ENCODE measurements at places on chromosomes 3 and 15.
A peak's percentile ranks its signal among the peaks of the same experiment; 100 is the strongest.

DNA sequence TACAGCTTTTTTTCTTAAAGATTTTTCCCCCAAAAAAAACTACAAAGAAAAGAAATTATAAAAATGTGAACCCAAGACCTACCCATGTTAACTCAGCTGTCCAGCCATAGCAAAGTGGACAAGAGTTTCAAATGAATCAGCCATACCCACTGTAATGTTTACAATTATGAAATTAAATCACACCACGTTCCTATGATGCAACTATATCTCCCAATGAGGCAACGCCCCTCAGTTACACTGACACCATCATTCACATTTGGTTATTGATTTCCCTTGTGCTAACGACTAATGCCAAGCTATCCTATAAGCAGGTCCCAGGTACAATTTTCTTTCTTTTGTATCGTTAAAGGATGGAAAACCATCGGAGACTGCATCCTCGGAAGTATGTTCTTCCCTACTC lies 115.1 kb upstream of the ICE2 start:
- no peak for DNase-seq

DNA sequence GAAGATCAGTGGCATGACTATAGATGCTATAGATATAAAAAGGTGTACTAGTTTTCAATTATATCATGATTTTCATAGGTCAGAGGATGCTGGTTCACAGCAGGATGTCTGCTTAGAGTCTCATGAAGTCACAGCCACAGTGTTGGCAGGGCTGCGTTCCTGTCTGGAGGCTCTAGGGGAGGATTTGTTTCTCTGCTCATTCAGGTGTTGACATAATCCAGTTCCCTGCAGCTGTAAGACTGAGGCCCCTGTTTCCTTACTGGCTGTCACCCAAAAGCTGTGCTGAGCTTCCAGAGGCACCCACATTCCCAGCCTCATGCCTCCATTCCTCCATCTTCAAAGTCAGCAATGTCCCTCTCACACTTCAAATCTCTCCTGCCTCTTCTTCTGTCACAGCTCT lies 170.7 kb downstream of the OCA2 start:
- no peak for DNase-seq

- DNase-seq = no peak
These were observed 103.0 kb downstream of the RPL22L1 start for GRCh38 chr3:170766823-170767575.

GRCh38 chr3:187944390-187945179 lies 199.3 kb upstream of the BCL6 start:
- DNase-seq = peak; percentile 27

GRCh38 chr15:101534376-101534970 lies 45.0 kb upstream of the PCSK6 start:
- DNase-seq = no peak

DNA sequence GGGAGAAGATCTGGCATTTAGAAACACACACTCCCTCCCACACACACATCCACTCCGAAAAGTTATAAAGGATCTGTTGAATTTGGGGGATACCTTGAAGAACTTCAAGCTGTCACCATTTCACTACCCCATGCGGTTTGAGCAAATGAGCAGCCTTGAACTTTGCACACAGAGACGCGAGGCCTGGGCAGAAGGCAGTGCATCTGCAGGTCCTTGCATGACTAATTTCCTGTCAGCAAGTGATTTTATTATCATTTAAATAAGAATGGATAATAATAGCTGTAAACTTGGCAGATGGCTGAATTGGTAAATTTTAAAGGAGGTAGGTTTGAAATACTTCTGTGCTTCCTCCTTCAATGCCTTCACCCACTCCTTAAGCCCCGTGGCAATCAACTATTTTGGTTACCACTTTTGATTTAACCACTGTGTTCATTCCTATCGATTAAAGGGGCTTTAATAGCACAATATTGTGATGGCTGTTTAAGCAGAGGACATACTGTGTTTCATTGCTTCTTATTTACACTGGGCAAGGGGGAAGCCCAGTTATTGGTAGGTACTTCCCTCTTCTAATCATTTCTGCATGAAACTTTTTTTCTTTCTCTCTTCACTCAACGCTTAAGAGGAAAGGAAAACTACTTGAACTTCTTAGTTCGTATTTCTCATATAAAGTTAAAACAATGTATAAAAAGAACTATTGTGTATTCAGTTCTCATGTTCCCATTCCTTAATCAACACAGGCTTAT lies 108.1 kb downstream of the ROBO2 start:
- no peak for DNase-seq

GRCh38 chr3:105806359-105806758 lies 62.5 kb downstream of the CBLB start:
- DNase-seq = peak; percentile 68

DNA sequence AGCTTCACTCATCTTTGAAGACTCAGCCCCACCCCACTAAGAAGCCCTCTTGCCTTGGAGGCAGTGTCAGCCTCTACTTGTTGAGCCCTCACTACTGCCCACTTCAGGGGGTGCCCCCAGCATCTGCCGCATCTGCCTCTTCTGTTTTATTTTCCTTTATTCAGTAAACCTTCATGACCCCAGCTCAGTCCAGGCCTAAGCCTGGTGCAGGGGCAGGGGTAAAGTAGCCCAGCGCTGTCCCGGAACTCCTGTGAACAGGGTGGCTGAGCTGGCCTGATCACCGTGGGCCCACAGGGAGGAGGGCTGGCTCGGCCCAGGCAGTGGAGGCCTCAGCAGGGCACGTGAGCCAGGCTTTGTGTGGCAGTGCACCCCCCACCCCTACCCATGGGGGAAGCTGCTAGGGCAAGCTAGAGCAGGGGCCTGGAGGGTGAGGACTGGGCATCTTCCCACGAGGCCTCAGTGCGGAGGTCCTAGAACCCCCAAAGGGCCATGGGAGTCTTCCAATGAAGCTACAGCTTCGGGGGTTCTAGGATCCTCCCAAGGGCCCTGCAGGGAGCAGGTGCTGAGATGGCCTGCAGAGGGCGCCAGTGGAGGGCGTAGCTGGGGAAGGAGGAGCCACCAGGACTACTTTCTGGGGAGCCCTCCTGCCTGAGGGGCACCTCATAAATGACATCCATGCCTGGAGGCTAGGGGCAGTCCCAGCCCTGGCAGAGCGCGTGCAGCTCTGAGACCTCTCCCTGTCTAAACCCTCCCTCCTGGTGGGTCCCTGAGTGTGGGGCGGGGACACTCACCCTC lies 36.0 kb downstream of the TSPAN3 start:
- DNase-seq = no peak

DNA sequence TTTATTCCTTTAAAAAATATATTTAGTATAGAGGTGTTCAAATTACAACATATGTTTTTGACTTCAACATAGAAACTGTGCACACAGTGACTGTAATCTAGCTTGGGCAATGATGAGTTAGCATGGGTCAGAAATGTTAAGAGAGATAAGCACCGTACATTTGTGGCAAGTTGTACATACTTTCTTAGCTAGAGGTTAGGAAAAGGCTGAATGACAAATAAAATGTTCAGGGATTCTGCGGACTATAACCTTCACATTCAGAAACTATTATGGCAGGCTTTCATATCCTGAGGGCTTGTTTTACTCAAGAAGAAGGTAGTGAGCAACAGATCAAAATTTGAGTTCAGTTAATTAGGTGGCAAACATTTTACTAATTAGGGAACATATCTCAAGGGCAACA lies 379.7 kb upstream of the EPHA6 start:
- DNase-seq = no peak

DNA sequence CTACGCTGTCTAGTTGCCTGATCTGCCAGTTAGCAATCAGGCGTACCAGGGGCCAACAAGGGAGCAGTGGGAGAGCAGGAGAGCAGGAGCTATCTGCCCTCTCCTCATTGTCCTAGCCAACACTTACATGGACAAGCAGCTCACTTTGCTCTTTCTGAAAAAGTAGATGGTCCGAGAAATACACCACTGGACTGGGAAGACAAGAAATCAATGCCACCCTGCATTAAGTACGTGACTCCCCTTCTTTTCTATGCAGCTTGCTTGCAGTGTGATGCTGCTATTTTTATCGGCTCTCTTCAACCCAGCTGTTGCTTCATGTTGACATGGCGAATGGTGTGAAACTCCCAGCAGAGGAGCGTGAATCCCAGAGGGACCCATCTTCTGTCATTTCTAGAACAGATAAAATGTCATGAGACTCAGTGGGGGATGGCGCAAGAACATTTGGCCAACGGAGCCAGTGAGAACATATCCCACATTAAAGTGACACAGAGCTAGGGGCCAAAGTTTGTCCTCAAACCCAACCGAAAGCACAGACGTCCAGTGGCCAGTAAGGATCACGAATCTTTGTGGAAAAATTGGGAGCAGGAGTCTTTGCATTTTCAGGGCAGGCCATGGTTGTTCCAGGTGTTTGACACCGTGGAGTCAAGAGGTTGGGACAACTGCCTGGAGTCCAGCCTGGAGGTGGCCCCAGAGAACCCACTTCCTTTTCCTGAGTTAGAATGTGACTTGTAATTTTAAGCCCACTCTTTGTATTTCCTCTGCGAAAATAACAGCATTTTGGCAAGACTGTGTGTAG lies 53.7 kb upstream of the MEF2A start:
- peak; percentile 30 for DNase-seq

- DNase-seq = no peak
These were observed 5.6 kb upstream of the ISLR start for GRCh38 chr15:74167891-74168331.

- no peak for DNase-seq
These were observed 111.9 kb downstream of the RBMS3 start for GRCh38 chr3:29392625-29393388.

- no peak for DNase-seq
These were observed 6.9 kb downstream of the ISL2 start for GRCh38 chr15:76343313-76343996.

DNA sequence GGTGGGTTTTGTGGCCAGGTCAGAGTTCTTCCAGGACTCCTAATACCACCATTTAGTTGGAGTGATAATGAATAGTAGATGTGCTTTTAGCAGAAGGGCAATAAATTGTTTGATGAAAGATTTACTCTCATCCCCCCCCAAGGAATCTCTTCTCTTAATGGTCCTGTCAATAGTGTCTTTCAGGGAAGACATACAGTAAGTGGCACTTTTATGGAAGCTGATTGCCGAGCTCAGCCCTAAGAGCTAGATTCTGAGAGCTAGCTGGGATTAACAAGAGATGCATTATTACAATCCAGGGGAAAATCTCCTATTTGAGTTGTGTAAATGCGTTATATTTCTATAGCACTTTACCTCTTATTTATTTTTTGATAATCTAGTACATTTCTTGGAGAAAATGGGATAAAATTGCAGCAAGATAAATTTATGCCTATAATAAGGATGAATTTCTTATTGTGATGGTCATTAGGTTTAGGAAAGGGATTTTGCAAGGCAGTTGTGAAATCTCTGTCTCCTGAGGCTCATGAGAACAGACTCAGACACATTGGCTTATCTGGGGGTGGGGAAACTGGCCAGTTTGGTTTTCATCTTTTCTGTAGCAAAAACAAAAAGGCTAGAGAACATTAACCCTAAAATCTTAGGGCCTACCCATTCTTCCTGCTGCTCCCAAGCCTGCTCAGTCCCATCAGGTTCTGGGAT lies 41.6 kb upstream of the CLSTN2 start:
- no peak for DNase-seq

GRCh38 chr15:52414936-52415335 lies 113.7 kb downstream of the MYO5A start:
- DNase-seq = no peak

DNA sequence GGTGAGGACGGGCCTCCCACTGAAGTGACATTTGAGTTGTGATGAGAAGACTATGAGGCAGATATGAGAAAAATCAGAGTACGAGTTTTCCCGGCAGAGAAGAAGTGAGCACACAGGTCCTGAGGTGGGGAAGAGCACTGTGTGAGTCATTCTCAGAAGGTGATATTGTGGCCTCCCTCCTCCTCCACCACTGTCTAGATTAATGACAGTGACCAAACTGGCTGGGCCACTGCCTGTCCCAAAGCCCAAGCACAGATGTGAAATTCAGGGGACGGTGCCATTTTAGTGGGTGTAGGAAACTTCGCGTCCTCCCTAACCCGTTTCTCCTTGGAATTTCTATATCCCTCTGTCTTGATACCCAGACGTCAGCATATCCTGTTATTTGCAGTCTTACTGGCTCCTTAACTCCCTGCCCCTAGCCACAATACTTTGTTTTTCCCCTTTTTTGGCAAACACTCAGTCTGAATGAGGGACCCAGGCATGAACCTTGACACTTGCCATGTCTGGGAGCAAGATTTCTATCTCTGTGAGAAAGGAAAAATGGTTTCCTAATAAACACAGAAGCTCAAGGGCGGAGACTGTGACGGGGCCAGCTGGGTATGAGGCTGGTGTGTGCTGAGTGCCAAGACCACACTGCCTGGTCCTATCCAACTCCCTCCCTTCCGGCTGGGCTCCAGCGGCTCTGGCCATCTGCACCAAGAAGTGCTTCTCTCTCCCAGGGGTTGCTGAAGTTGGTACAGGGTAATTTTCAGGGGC lies 15.2 kb downstream of the PRICKLE2 start:
- no peak for DNase-seq

GRCh38 chr15:39125904-39126303 lies 455.0 kb upstream of the THBS1 start:
- peak; percentile 61 for DNase-seq

DNA sequence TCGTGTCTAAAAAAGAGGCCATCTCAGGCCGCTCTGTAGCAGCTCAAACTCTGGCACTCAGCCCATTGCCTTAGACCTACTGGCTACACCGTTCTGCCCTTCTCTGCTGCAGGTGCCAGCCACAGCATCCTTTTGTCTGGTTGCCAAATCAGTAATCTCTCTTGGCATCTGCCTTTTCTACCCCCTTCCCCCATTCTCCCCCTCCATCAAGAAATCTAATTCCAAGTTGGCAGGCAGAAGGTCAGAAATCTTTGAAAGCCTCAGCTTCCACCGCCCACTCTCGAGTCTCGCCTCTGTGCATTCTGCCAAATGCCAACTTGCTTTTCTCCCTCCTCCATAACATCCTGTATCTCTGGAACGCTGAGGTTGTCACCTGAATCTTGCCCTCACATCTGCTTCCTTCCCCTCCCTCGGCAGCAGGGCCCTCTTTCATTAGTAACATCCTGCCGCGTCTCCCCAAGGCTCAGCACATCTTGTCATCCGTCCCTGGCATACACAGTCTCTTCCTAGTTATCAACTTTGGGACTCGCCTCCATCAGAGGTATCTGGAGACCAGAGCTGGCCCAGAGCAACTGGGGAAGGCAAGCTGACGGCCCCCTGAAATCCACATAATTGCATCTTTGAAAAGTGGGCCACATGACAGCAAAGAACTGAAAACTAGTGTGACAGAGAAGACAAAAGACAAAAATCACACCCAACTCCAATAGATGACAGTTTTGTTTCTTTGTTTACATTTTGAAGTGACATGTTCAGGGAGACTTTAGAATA lies 312.0 kb upstream of the CCDC54 start:
- DNase-seq = peak; percentile 11

- no peak for DNase-seq
These were observed 370.0 kb upstream of the FRG2C start for GRCh38 chr3:75294124-75294523.

GRCh38 chr3:109648027-109648426 lies 310.7 kb upstream of the DPPA4 start:
- no peak for DNase-seq

DNA sequence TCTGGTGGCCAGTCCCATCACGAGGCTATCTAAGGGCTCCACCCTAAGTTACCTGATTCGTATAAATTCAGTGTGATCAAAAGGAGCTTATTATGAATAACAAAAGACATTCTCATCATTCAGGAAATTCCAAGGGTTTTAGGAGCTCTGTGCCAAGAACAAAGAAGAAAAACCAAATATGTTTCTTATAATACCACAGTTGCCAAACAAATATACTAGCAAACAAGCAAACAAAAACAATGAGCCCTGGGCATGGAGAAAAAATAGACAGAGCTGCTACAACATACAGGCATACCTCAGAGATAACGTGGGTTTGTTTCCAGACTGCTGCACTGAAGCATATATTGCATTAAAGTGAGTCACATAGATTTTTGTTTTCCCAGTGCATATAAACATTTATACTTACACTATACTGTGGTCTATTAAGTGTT lies 20.2 kb upstream of the CFAP161 start:
- DNase-seq = no peak
